T-helper 2 cell treated with Interferon-gamma antibody and Interleukin-4, amounts not matched to agents 5 μg/mL and 100 μg/mL, for 36 hours (primary cell): ENCODE measurements at places on chromosomes 11 and 22.

DNA sequence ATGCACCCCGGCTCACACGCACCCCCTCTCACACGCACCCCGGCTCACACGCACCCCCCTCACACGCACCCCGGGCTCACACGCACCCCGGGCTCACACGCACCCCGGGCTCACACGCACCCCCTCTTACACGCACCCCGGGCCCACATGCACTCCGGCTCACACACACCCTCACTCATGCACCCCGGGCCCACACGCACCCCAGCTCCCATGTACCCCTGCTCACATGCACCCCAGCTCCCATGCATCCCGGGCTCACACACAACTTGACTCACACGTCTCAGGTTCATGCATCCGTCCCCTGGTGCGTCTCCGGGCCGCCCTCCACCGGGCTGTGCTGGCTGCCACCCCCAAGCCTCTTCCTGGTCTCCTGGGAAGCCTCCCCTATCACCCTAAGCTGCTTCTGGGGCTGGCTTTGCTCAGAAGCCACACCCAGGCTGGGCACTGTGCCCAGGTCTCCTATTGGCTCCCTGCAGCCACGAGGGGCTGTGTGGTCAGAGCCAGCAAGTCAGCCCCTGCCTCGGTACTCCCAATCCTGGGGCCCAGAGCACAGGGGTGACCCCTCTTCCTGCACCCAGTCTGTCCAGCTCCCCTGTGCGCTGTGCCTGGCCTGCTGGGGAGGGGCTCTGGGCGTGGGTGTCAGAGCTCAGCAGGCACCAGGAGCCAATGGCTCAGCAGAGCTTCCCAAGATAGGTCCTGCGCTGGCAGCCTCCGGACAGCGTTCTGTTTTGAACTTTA lies 16.9 kb downstream of the TSPAN4 start:
- no peaks in the 10 kb centered on the region for H3K36me3 ChIP-seq
- H3K4me3 ChIP-seq: no peak overlapping the region
- no peaks in the 10 kb centered on the region for H3K4me1 ChIP-seq
- no peaks in the 10 kb centered on the region for H3K27me3 ChIP-seq
- H3K27ac ChIP-seq: no peak overlapping the region
- DNase-seq: no peak

DNA sequence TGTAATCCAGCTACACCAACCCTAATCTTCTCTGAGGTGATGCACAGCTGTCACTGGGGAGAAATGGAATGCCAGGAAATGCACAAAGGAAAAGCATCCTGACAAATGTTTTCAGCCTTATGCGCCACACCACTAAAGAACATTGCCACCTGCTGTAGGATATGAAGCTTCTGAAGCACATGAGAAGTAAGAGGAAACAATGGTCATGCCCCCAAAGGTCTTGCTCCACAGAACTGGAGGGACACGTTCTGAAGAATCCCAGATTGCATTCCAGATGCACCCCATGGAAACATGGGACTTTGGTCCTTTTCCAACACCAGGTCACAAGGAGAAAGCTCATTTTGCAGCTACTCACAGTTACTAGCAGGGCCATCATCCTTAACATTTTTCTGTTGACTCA lies 48.7 kb upstream of the ZBED5 start:
- no peak overlapping the region for H3K4me3 ChIP-seq
- H3K27me3 ChIP-seq: peaks cover 20% of the 10 kb centered on the region

DNA sequence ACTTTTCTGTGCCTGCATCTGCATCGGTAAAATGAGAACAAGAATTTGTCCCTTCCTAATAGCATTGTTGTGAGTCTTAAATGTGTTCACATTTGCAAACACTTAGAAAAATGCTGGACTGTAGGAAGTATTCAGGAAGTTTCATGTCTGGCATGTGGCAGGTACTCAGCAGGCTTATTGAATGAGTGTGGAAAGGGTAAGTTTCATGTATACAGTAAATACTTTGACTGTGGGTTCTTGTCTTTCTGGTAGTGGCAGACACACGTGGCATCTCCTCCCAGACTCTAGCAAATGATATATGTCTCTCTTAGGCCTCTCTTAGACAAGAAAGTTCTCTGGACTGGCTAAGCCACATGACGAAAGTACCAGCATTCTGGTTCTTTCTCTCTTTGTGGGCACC lies 179.2 kb downstream of the C11orf91 start:
- H3K4me1 ChIP-seq: no peaks in the 10 kb centered on the region
- peaks cover 7% of the 10 kb centered on the region for H3K27me3 ChIP-seq

- no peaks in the 10 kb centered on the region for H3K36me3 ChIP-seq
- H3K27me3 ChIP-seq: peaks cover 49% of the 10 kb centered on the region
- no peaks in the 10 kb centered on the region for H3K4me1 ChIP-seq
- H3K27ac ChIP-seq: no peak overlapping the region
Measured at GRCh38 chr11:12017865-12018453, 9.5 kb upstream of the DKK3 start.

DNA sequence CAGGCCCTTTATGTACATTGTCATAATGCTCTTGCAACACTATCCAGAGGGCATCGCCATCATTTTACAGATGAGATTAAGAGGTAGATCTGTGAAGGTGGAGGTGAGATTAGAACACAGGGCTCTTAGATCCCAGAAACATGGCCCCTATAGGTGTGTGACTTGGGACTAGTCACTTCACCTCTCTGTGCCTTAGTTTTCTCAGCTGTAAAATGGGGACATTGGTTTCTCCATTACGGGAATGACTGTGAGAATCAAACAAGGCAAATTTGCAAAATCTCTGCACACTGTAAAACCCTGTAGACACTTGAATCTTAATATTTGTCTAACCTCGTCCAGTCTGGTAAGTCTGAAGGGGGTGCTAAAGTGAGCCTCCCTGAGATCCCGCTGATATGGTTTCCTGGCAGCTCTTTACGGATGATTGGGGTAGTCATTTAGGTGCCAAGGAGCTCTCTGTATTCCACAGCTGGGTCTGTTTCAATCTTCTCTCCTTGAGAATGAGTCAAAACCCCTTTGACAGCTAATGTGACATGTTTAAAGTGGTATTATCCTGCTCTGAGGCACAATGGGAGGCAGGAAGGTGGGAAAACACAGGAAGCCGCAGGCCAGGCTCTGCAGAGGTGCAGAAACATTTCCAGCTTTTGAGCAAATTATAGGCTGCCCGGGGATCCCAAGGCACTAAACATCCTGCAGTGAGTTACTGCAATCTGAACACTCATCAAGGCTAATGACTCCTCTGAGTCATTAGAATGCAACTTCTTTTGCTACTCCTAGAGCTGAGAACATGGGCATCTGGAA lies 140.8 kb downstream of the CCDC81 start:
- no peaks in the 10 kb centered on the region for H3K36me3 ChIP-seq
- no peak for DNase-seq
- H3K27me3 ChIP-seq: no peaks in the 10 kb centered on the region
- H3K4me1 ChIP-seq: peaks cover 2% of the 10 kb centered on the region
- H3K27ac ChIP-seq: no peak overlapping the region

- no peaks in the 10 kb centered on the region for H3K27me3 ChIP-seq
- H3K27ac ChIP-seq: no peak overlapping the region
- no peak overlapping the region for H3K4me3 ChIP-seq
- H3K36me3 ChIP-seq: no peaks in the 10 kb centered on the region
- DNase-seq: no peak
Measured at GRCh38 chr11:103995896-103996295, 40.5 kb upstream of the DDI1 start.

DNA sequence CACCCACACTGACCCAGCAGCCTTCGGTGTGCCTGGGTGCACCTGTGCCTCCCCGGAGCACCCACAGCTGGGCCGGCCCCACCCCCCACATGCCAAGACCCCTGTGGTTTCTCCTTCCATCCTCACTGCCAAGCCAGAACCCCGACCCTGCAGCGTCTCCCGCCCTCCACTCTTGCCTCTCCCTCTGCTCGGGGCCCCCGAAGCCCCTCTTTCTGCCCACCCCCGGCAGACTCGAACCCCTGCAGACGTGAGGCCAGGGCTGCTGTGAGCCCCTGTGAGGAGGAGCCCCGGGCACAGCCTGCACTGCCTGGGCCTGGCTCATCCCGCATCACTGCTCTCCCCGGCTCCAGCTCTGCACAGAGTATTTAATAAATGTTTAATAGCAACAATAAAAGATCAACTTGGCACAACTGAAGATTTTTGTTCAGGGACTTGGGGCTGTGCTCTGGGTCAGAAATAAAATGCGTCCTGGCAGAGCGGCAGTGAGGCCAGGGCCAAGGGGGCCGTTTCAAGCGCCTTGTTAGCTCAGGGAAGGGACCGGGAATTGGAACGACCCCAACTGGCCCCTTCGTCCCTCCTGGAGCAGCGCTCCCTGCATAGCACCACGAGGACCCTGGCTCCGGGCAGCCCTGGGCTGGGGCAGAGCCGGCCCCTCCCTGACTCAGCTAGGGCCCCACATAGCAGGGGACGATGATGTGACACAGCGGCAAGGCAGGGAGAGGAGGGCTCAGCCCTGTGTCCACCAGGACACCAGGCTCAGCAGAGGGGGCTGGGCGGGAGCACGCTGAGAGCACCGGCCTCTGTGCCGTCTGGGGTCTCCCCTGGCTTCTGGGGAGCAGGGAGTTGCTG lies 520.8 kb downstream of the BRD1 start:
- H3K27ac ChIP-seq: no peak overlapping the region
- H3K4me3 ChIP-seq: no peak overlapping the region

DNA sequence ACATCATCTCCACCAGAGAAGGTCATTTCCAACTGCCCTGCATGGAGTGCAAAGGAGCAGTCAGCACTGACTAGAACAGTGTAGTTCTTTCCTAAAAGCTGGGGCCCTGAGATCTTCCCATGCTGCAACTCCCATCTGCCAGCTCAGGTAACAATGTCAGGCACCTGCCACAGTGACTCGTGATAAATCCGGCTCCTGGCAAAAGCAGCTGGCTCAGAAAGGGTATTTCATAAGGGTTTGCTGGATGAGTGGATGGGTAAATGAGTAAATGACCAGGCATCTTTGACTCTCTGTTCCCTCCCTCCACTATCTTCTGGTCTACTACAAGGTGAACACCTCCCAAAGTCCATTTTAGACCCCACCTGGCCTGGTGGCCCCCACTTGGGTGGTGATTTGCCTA lies 403.6 kb downstream of the NXPE2 start:
- no peaks in the 10 kb centered on the region for H3K27me3 ChIP-seq
- no peak overlapping the region for H3K27ac ChIP-seq
- no peak overlapping the region for H3K4me3 ChIP-seq
- DNase-seq: no peak
- H3K4me1 ChIP-seq: no peaks in the 10 kb centered on the region
- H3K36me3 ChIP-seq: no peaks in the 10 kb centered on the region

DNA sequence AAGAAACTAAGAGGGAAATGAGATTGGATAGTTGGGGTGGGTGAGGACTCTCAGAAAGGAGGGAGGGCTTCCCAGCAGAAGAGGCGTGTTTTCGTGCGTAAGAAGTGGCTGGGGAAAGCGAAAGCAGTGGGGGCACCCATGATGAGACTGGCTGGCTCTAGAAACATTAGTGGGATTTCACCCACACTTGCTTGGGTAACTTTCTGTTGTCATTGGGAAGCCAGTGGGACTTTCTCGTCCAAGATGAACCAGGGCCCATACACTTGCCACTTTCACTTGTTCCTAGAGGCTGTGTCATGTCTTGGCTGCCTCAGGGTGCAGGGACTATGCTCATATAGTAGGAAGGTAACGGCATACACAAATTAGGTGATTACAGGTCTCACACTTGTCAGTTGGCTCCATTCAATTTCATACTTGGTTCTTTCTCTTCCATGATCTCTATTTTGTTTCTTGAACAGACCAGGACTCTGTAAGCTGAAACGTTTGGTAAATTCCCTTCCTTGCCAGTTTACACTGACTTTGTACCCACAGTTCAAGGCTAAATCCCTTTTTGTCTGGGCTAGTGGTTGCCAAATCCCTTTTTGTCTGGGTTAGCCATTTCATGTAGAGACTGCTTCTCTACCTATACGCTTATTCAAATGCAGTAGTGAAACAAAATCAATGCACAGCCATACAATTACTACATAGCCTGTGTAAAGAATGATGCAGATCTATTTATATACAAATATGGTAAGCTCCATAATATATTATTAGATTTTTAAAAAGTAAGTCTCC lies 42.0 kb upstream of the CXCR5 start:
- peak overlapping the region; percentile 60 for H3K27ac ChIP-seq
- DNase-seq: peak; percentile 52
- no peaks in the 10 kb centered on the region for H3K36me3 ChIP-seq
- H3K4me1 ChIP-seq: peaks cover 18% of the 10 kb centered on the region

GRCh38 chr11:267491-267994 lies 10.7 kb upstream of the NLRP6 start:
- H3K27me3 ChIP-seq: peaks cover 4% of the 10 kb centered on the region
- no peaks in the 10 kb centered on the region for H3K36me3 ChIP-seq
- H3K4me3 ChIP-seq: peak overlapping the region; percentile 93
- peak overlapping the region; percentile 96 for H3K27ac ChIP-seq

DNA sequence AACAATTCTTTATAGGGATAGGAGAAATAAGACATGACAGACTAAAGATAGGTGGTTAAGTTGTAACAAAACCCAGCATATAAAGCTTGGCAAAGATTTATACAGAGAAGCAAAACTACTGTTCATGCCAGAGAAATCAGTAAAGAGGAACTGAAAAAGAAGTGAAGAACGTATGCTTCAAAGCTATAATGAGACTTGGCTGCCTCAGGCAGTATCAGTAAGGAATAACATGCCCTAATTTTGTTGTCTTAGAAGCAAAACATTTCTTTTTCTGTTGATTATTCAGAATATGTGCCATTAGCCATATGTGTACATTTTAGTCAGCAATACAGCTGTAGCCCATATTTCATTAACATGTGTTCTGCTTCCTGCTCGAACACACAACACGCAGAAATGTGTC lies 403.2 kb downstream of the NELL1 start:
- H3K4me3 ChIP-seq: no peak overlapping the region
- H3K4me1 ChIP-seq: no peaks in the 10 kb centered on the region
- no peaks in the 10 kb centered on the region for H3K27me3 ChIP-seq
- H3K27ac ChIP-seq: no peak overlapping the region

GRCh38 chr11:57626895-57627294 lies 22.8 kb downstream of the YPEL4 start:
- no peak overlapping the region for H3K4me3 ChIP-seq
- no peak overlapping the region for H3K27ac ChIP-seq
- H3K36me3 ChIP-seq: no peaks in the 10 kb centered on the region

- H3K4me1 ChIP-seq: no peaks in the 10 kb centered on the region
- H3K4me3 ChIP-seq: no peak overlapping the region
- H3K36me3 ChIP-seq: no peaks in the 10 kb centered on the region
- DNase-seq: no peak
Measured at GRCh38 chr11:133793271-133794035, 51.9 kb downstream of the SPATA19 start.

DNA sequence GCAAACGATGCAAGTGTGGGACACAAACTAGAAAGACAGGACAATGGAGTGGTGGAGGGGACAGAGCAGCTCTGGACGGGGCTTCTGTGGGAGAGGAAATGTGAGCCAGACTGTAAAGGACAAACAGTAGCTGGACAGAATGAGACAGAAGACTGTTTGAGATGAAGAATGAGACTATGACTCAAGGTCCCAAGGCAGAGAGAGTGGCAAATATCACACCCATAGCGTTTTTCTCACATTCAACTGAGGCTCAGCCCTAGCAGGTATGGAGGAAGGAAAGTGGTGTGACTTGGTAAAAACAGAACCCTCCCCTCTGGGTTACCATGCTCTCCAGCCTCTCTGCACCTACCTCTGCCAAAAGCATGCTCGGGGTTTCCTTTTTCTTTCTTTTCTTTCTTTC lies 96.5 kb downstream of the RPL27A start:
- no peak for DNase-seq
- peaks cover 3% of the 10 kb centered on the region for H3K4me1 ChIP-seq
- H3K4me3 ChIP-seq: no peak overlapping the region
- peaks cover 14% of the 10 kb centered on the region for H3K27me3 ChIP-seq
- H3K27ac ChIP-seq: no peak overlapping the region
